Non-pigmented ciliary epithelial cell (primary cell): ENCODE measurements at places on chromosomes 2 and 18.

DNA sequence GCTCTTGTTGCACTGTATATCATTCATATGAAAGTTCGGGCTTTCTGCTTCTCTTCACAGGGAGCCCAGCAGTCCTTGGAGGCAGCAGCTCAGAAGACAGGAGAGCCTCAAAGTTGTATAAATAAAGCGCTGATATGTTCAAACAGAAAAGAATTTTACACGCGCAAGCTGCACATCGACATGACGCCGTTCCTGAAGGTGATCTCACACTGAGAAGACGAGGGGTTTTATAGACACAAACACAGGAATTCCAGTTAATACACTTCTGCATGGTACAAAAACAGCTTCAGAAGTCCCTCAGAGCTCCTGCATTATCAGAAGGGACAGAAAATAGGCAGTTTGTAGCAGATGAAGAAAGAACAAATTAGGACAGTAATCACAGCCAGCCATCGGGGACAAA, 81.6 kb downstream of the KIAA2012 start:
- DNase-seq = no peak

DNA sequence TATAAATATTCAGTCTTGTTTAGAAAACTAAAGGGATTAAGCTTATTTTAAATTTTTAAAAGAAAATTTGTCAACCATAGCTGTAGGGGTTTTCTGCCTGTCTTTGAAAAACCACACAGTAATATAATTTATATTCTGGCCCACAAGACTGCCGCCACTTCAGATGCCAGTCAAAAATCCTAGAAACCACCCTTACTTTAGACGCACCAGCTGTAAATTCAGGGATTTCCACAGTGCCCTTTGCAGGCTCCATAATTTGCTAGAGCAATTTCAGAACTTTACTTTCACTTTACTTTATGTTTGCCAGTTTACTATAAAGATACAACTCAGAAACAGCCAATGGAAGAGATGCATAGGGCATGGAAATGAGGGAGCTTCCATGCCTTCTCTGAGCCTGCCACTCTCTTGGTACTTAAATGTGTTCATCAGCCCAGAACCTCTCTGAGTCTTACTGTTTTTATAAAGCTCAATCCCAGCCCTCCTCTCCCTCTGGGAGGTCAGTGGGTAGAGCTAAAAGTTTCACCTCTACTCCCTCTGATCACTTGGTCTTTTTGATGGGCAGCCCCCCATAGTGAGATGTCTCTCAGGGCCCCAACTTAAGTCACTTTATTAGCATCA, 63.3 kb downstream of the KYNU start:
- no peak for DNase-seq

- no peak for DNase-seq
Measured at GRCh38 chr2:30798536-30798991, 8.7 kb downstream of the CAPN13 start.

DNA sequence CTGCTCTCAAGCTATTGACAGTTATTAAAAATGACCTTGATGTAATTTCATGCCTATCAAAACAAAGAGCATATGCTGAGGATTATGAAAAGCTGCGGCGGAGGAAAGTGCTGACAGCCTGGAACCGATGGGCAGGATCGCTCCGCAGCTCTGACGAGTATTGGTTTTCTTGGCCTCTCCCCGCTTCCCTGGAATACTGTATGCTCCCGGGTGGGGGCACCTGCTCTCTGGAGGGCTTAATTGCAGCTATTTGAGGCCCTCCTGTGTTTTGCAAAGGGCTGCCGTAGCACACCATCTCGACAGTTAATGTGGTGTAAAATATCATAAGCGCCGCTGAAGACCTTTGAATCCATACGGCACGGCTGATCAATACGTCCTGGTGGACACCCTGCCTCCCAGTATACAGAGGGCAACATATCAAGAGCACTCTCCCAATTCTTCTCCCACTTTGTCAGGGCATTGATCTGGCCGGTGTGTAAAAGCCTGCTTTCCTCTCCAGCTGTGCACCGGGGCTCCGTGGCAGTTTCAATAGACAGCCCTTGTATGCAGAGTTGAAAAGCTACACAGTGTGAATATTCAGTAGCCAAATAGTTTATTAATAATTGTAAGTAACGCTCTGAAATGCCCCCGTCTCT, 662.4 kb downstream of the GALR1 start:
- DNase-seq = no peak

- no peak for DNase-seq
Measured at GRCh38 chr2:128396946-128397345, 78.3 kb upstream of the HS6ST1 start.

- DNase-seq = no peak
Measured at GRCh38 chr2:19838616-19839015, 63.2 kb downstream of the TTC32 start.

GRCh38 chr2:229412686-229413085, 141.6 kb upstream of the PID1 start:
- DNase-seq = no peak

GRCh38 chr2:164473021-164473420, 148.3 kb downstream of the GRB14 start:
- DNase-seq = no peak

DNA sequence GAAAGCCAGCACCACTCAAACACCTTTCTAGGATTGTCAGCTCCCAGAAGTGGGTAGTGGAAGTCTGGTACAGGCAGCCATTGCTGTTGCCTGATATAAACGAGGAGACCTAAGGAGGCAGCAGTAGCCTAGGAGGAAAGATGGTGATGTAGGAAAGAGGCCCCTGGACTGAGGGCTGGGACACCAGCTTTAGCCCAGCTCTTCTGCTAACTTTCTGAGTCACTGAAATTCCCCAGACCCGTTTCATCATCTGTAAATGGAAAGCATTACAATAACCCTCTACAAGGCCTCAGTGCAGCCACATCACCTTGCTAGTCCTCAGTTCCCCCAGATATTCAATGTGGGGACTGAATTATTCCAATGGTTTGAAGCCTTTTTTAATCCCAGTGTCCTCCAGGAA, 336.5 kb downstream of the TNS1 start:
- no peak for DNase-seq

GRCh38 chr2:101037161-101037755, 35.2 kb downstream of the RPL31 start:
- DNase-seq = no peak
